Hippocampal formation (tissue), 2 donors: ENCODE measurements at places on chromosomes 12 and 14.

DNA sequence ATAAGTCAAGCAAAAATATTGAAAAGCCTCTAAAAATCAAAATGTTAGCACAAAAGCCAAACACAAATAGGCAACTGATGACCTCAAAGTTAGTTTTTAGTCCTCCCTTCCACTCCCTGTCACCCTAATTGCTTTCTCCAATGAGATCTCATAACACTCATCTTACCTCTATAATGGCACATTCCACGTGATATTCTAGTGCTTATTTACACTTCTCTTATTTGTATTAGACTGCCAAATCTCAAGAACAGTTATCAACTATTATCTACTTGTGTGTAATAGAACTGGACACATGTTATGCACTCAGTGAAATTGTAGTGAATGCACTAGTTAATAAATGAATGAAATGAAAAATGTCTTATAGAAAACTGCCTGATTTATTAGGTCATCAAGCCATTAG lies 55.5 kb upstream of the AVPR1A start:
- no peak for DNase-seq

DNA sequence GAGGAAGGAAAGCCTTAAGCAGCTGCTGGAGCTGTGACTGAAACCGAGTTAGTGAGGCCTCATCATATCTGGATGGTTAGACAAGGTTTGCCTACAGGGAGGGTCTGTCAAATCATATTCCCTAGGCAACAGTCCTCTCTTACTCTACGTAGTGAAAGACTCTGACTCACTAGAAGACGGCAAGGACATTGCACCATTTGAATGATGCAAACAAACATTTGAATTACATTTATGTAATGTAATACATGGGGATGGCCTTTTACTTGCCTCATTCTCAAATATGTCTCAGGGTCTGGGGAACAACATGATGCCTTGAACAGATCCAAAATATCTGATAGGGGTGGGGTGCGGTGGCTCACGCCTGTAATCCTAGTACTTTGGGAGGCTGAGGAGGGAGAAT lies 29.8 kb upstream of the STRAP start:
- DNase-seq: no peak

DNA sequence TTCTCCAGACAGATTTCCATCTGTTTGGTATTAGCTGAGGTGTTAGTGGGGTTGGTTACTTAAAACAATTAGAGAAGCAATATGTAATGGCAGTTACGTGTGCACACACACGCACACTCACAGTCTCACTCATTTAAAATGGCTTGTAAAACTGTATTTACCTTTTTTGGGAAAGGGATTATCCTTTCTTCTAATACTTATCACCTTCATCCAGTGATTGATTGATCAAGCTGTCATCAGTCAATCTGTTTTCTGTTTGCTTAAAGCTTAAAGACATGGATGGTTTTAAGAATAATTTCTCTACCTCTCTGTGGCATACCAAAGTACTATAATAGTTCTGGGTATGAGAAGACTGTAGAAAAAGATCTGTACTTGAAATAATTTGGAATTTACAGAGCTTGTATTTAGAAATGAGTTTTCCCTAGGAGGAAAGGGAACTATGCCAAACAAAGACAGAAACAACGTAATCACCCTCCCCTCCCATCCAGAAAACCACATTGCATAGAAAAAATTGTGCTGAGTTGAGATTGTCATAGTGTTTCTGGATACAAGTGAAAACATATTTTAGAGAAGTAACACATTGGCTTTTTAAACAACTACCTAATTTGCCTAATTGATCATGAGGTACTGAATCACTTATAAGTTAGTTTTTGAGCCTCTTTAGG lies 455.8 kb downstream of the PCNX1 start:
- DNase-seq: no peak

- DNase-seq: no peak
Observed at GRCh38 chr12:75674393-75674792, 163.0 kb upstream of the KRR1 start.

DNA sequence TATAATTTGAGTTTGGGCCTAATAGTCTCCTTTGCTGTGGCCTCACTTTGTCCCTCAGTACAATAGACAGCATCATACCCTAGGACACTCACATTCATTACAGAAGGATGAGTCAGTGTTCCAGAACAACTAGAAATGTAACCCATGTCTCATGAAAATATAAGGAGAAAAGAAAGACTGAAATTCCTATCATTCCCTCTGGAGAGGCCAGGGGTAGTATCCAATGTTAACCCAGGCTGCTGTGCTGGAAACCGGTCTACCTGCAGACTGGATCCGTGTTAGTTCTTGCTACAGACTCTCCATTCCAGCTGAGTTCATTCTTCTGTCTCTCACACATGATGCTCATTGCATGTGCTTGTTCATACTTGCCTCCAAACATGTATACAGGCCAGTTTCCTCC lies 75.8 kb upstream of the HOXC13 start:
- DNase-seq: no peak
